ENCODE measurements at places on chromosomes 5 and 9.
A peak's percentile ranks its signal among the peaks of the same experiment; 100 is the strongest.

- no peak for DNase-seq
Observed at GRCh38 chr5:139638736-139639618, 9.2 kb upstream of the CXXC5 start.

DNA sequence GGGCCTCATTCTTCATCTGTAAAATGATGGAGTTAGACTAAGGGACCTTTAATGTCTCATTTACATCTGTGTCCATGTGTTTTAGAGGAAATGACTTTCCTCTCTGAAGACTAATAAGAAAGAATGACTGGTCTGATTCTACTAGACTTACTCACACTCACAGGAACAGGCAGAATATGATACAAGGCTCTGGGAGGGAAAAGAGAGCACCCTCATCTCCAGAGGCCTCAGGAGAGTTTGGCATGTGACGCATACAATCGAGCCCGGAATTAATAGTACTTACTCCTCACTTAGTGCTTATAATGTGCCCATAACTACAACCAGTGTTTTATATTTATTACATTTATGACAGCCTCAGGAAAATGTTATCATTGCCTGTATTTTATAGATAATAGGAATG, 608.7 kb downstream of the KCTD16 start:
- DNase-seq: no peak

- DNase-seq: no peak
Observed at GRCh38 chr5:145586661-145587307, 248.4 kb downstream of the PRELID2 start.

DNA sequence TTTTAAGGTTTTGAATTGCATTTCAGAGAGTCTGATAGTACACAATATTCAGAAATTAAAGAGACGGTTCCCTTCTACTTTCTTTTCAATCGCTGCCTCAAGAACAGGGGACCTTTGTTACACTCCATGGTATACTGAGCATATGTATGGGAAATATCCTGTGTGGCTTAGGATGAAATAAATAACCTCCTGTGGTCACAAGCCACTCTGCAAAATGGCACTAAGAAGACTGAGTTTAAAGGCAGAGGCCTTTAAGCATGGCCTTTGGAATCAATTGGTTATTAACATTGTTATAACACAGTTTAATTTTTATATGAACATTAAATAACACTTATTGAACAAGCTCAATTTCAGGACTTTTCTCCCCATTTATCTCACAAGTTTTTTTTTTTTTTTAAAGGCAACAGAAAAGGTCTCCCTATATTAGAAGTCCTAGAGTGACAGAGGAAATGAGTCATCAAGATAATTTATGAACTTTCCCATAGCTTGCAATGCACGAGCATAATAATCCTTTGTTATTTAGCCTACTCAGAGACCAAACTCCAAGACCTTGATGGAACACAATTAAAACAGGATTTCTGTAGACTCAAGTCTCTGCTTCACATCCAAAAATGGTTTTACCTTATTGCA, 341.9 kb downstream of the TMEM167A start:
- DNase-seq: no peak

GRCh38 chr9:37325778-37326177, 96.7 kb upstream of the GRHPR start:
- no peak for DNase-seq

- DNase-seq: no peak
Observed at GRCh38 chr9:111978616-111979015, 82.0 kb downstream of the UGCG start.

DNA sequence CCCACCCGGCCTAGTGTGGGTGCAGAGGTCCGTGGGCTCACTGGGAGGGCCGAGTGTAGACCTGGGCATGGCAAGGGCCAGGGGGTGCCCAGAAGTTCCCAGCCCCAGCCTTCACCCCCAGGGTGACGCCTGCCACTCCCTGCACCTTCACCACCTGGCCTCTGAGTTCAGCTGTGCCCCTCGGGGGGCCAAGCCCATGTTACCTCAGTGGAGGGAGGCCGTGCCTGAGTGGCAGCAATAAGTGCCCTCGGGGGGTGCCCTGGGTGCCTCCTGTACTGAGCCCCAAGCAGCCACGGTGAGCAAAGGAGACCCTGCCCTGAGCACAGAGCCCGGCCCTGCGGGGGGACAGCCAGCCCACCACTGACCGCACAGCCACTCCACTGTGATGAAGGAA, 10.3 kb upstream of the FCN2 start:
- DNase-seq: no peak

DNA sequence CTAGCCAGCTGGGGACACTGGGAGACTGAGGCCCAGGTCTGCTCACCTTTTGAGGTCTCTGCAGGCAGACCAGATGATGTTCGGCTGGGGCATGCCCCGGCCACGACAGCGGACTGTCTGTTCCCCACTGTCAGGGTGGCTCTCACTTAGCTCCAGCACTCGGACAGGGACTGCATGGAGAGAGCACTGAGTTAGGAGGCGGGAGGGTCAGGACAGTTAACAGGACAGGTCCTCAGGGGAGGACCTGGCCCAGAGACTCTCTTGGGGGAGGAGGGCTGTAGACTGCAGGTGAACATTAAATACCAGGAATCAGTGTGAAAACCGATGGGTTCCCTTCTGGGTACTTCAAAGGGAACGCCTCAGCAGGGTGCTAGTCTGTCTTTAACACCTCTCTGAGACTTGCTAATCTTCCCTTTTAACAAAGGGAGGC, 25.1 kb downstream of the PDGFRB start:
- no peak for DNase-seq

- DNase-seq: no peak
Observed at GRCh38 chr5:12413585-12413984, 509.3 kb upstream of the CTNND2 start.

- no peak for DNase-seq
Observed at GRCh38 chr9:129262261-129262660, 84.2 kb upstream of the IER5L start.

GRCh38 chr9:125815568-125815967, 68.4 kb downstream of the PBX3 start:
- DNase-seq: no peak

DNA sequence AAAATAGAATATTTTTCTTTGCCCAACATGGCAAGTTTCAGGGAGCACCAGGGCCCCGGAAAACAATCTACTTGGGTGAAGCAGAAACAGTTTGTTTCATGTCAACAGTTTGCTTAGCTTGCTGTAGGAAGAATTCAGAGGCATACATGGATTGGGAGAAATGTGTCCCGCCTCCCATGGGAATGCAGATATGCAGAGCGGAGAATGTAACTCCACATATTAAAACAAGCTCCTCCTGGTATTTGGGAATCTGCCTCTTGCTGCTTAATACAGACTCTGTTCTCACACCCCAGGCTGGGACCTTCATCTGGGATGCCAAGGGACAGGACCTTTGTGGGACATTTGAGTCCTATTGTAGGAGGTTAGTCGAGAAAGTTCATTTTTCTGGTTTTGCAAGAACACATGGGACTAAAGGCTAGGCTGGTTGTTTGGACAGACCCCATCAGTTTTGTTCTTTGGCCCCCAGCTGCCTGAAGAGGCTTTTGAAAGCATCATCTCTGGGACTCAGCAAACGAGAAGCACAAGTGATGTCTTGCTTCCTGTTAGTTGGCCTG, 220.5 kb upstream of the ADRA1B start:
- DNase-seq: no peak

GRCh38 chr5:174340226-174340625, 294.7 kb downstream of the NSG2 start:
- DNase-seq: no peak

DNA sequence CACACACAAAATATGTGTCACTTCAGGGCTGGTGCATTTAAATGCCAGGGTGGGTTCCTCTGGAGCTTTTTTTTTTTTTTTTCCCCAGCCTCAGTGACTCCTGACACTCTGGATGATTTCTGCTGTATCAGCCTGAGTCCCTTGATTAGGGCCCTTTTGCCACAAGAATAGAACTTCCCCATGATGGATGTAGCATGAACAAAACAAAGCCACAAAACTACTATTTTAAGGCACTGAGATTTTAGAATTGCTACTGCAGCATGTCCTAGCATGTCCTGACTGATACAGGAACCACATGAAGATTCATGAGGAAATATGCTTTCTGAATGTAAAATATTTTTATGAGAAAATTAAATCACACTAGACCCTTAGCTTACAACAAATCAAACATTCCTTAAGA, 13.9 kb upstream of the ADGRD2 start:
- no peak for DNase-seq

- no peak for DNase-seq
Observed at GRCh38 chr9:98215821-98216220, 23.4 kb upstream of the CORO2A start.

- no peak for DNase-seq
Observed at GRCh38 chr5:173689171-173689736, 72.8 kb upstream of the BOD1 start.

DNA sequence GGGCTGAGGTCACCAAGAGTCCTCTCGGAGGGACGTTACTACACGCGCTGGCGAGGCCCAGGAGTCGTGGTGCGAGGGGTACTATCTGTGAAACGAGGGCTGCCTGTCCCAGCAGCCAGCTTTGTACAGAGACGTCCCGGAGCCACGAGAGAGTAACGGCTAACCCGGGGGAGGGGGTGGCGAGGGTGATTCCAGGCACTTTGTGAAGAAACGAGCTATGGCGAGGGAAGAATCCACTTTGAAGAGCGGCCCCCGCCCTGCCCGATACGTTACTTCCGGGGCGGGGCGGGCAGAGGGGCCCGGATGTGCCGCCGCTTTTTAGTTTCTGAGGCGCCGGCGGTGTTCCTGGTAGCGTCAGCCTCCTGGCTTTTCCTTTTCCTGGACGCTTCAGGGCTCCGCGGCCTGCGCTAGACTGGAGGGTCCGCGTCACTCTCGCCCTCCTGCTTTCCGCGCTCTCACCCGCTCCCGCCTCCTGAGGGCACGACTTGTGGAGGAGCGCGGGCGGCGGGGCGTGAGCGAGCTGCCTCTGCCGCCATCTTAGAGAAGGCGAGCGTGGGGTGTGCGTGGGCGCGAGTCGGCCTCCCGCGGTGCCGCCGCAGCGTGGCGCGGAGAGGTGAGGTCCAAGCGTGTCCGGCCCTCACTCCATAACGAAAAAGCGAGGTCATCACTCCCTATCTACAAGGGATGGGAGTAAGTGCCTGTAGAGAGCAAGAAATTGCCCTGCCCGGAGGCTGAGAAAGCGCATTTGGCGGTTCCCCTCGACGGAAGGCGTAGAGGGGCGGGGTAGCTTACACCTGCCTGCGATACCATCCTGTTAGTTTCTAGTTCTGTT, 580 bp upstream of the RFX3 start:
- DNase-seq: peak; percentile 89

- no peak for DNase-seq
Observed at GRCh38 chr5:61842840-61843239, 463.2 kb upstream of the KIF2A start.

GRCh38 chr5:113099822-113100221, 123.2 kb downstream of the DCP2 start:
- no peak for DNase-seq

GRCh38 chr9:98584059-98584458, 124.7 kb downstream of the GABBR2 start:
- no peak for DNase-seq

GRCh38 chr9:120446671-120447070, 133.3 kb downstream of the CDK5RAP2 start:
- no peak for DNase-seq

- no peak for DNase-seq
Observed at GRCh38 chr5:99088309-99088708, 159.5 kb upstream of the CHD1 start.

DNA sequence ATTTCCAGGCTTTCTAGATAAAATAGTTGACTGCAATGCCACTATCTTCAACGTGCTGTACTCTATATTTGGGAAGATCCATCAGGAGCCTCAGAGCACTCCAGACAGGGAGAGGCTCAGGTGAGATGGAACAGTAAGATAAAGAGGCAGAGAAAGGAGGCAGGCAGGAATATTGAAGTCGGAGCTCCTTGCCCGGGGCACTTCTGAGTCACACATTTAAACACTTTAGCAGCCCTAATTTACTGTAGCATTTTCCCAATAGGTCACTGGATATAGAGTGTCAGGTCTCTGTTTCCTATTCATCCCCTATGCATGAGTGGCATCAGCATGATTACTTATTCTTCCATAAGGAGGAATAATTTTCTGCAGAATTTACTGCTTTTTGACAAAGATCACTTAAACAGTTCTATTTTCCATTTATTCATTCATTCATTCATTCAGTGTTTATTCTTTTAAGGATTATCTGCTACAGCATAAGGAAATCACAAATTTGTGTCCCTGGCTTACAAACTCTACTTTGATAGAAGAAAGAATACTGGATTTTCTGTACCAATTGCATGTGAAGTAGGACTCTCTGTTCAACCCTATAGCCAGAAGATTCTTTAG, 170.7 kb downstream of the MAPKAP1 start:
- no peak for DNase-seq

DNA sequence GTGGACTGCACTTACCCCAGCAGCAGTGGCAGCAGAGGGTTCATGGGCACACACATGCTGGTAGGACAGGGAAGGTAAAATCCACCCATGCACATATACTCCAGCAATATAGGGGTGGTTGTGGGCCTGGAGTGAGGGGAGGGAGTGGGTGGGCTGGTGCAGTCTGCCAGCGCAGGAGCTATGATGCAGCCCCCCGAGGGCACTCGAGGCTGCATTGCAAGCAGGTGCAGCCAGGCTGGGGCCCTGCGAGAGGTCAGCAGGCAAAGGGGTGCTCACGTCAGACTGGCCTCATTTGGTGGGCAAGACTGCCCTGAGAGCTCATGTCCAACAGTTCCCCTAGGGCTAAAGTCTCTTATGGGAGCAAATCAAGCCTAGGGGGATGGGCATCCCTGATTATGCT, 32.4 kb upstream of the PCDHA1 start:
- DNase-seq: no peak

DNA sequence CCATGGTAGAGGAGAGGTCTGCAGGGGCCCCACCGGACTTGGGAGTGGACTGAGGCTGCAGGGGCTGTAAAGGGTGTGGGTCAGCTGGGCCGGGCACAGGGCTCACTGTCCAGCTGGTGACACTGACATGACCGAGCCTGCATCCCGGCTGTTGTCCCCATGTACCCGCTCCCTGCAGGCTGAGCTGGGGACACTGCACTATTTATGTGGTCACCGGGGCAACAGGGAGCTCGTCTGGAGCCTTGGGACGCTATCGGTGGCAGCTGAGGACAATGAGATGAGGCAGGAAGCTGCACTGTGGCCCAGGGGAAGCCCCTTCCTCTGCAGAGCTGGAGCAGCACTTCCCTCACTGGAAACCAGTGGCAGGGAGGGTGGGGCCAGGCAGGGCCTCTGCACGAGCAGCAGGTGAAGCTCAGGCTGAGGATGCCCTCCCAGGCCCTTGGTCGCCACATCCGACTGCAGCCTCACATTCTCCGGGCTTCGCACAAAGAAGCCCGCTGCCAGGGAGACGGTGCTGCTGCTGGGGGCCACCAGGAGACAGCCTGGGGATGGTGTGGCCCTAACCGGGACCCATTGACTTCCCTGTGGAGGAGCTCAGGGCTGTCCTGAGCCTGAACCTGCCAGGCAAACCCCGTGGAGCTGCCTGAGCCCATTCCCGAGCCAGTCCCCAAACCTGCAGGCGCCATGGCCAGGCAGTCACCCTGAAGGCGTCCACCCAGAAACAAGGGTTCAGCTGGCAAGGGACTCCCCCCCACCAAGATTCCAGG, 26.4 kb downstream of the ZDHHC11B start:
- peak; percentile 76 for DNase-seq

DNA sequence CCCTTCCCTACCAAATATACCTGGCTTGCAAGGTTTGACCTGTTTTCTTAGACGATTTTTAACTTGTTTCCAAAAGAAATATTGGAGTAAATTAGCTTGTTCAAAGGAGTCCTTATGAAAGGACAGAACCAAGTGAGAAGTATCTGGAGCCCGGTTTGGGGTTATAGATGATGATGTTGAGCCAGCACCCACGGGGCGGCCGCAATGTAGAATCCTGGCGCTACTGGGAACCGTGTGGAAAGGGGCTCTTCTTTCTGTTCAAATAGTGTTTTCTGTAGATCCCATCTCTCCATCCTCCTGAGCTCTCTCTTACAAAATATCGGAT, 517 bp upstream of the EXOSC2 start:
- no peak for DNase-seq

GRCh38 chr9:113945784-113946183, 69.7 kb downstream of the ZNF618 start:
- no peak for DNase-seq
